ENCODE measurements at places on chromosomes 2 and 18. TPM values are rescaled to one million over a fixed set of nuclear protein-coding genes. Genes with fewer than 3 reads are reported as not detected.

Gene ASPRV1
- 0.75 TPM for total RNA-seq

Gene CAVIN2
- 20.7 TPM for total RNA-seq

Gene ANKRD62
- under 0.01 TPM for total RNA-seq

Gene TMEM247
- not detected for total RNA-seq

Gene KCNG2
- total RNA-seq = 0.08 TPM

Gene IL36RN
- total RNA-seq = not detected

Gene NYAP2
- not detected for total RNA-seq

Gene LAPTM4A
- 69.1 TPM for total RNA-seq

Gene LRRC30
- not detected for total RNA-seq

Gene IL18R1
- 4.8 TPM for total RNA-seq

Gene SLC38A11
- 1.7 TPM for total RNA-seq

Gene PRSS56
- total RNA-seq = not detected

Gene TOGARAM2
- total RNA-seq = 0.19 TPM

Gene EMILIN1
- total RNA-seq = 26.1 TPM

Gene GLI2
- total RNA-seq = 0.14 TPM

Gene TUBB8B
- not detected for total RNA-seq

Gene COL5A2
- total RNA-seq = 11.6 TPM

Gene TUBA3E
- not detected for total RNA-seq

Gene CD8B2
- total RNA-seq = under 0.01 TPM

Gene CRYBA2
- not detected for total RNA-seq

Gene TDRD15
- total RNA-seq = 0.59 TPM

Gene C2orf78
- not detected for total RNA-seq

Gene KCNK3
- total RNA-seq = not detected

Gene IL36A
- total RNA-seq = not detected

Gene B4GALT6
- total RNA-seq = 4.2 TPM

Gene CEP192
- total RNA-seq = 14.8 TPM

Gene EIPR1
- 12.1 TPM for total RNA-seq

Gene ASTL
- total RNA-seq = not detected

Gene RELCH
- total RNA-seq = 21.7 TPM

Gene EML6
- 1.7 TPM for total RNA-seq

Gene IL36B
- total RNA-seq = not detected
